ENCODE measurements at places on chromosomes 16 and 17.

- no peak for DNase-seq
Observed at GRCh38 chr17:49717371-49717861, 9.7 kb upstream of the SLC35B1 start.

DNA sequence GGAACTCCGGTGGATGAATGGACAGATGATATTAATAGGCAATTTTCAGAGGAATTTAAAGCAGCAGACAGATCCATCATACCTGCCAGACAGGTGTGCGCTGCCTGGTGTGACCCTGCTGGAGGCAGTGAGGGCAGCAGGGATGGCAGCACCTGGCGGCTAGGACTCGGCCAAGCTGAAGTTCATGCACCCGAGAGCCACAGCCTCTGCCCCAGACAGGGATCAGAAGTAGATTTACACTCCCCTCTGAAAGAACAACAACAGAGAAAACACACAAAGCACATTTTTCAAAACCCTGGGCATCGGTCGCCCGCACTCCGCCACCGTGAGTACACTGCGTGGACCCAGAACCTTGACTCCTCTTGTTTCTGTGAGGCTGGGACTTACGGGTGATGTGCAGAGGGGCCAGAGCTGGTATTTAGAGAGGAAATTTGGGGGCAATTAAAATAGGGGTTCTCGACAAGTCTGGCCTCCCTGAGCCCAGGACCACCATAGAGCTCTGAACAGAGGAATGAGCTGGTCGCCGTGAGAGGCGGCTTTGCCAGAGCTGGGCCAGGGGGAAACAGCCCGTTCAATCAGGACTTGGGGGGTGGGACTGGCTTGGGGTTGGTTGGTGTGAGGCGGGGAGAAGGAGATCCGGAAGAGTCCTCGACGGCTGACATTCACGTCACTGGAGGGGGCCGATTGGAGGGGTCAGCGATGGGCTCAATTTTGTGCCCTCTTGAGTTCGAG, 101.0 kb downstream of the METRNL start:
- DNase-seq: no peak

DNA sequence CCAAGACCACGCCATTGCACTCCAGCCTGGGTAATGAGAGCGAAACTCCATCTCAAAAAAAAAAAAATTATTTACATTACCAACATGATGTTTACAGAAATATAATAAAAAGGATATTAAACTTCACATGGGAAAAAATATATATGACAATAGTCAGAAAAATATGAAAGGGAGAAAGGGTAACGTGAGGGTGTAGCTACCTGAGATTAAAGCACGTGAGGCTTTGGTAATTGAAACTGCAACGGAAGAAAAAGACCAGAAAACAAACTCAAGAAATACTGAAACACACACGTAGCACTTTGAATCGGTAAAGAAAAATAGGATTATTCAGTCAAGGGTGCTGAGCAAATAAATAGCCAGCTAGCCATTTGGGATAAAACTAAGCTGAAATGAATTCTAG, 53.6 kb downstream of the CYTH1 start:
- no peak for DNase-seq

DNA sequence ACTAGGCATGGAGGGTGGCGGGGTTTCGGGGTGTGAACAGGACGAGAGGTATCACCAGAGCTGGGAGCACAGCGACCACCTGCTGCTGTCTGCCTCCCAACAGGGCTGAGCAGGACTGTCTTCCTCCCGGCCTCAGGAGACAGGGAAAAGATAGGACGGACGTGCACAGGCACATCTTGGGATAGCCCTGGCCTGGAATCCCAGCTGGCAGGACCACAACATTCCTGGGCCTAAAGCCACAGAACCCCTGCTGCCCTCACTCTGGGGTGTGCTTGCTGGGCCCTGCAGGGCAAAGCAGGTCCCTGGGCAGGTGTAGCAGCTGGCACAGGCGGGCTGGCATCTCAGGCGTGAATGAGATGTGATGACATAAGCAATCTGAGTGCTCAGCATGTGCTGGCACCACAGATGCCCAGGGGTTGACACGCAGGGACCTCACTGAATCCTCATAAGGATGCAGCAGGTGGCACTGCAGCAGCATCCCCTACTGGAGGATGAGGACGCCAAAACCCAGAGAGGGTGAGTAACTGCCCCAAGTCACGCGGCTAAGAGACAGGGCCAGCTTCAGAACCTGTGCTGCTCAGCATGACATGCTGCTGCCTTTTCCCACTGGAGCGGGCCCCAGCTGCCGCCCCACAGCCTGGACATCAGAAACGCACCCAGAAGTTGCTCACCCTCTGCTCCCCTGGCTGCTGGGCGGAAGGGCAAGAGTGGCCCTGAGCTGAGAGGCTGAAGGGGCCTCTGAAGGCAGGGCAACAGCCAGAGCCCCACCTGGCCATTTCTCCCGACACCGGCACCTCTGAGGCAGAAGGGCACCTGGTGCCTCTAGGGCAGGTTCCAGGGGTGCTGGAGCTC, 7.1 kb downstream of the CORO7 start:
- DNase-seq: no peak

- DNase-seq: no peak
Observed at GRCh38 chr16:12489357-12489990, 314.2 kb downstream of the CPPED1 start.

DNA sequence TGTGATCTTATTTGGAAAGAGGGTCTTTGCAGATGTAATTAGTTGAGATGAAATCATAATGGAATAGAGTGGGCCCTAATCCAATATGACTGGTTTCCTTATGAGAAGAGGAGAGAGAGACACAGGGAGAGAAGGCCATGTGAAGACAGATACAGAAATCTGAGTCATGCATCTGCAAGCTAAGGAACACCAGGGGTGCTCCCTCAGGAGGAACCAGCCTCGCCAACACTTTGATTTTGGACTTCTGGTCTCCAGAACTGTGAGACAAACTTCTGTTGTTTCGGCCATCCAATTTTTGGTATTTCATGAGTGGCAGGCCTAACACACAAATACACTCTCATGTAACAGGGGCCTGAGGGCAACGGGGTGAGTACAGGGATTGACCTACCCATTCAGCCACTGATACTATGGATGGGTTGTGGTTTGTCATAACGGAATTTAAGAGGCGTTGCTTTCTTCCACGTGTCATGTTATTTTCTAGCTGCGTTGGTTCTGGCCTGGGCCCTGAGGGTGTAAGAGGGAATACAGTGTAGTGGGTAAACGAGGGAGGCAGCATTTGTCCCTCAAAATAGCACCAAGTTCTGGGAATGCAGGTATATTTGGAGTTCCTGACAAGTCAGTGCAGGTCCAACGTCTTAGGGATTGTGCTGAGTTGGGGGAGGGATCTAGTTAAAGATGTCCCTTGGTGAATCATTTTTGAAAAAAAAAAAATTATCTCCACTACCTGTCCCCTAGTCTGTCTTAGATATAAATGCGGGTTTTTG, 17.7 kb downstream of the PLCG2 start:
- no peak for DNase-seq

DNA sequence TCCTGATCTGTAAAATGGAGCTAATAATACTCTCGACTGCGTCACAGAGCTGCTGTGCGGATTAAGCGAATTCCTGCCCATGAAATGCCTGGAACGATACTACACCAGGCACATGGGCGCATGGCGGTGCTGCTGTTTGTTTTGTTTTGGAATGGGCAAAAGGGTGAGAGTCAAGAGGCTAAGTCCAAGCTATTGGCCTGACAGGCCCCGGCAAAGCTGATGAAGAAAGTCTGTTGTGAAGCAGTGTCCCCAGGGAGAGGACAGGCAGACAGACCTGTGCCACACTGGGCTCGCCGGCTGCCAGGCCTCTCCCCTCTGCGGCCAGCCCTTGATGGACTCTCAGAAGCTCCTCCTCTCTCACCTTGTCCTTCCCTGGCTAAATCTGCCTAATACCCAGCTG, 31.3 kb upstream of the RASD1 start:
- no peak for DNase-seq

GRCh38 chr17:19645734-19646201, 2.8 kb upstream of the ALDH3A2 start:
- peak; percentile 55 for DNase-seq

- DNase-seq: no peak
Observed at GRCh38 chr16:12837291-12837690, 33.6 kb upstream of the CPPED1 start.

DNA sequence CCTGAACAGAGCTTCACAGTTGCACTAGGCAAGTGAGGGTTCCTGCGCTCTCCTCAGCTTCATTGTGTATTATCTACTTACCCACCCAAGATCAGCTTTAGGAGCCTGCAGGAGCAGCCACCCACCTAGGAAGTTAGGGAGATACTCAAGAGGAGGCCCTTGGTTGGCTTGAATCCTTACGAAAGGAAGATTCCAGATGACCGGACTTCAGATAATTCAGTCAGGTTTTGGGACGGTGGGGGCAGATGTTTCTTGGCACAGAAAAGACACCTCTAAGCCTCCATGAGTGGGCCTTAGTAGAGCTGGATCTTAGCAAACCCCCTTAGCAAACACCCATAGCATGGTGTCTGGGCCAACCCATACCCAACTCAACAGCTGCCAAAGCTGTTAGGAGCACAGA, 2.4 kb upstream of the CBFB start:
- no peak for DNase-seq

GRCh38 chr16:23499801-23500200, 10.5 kb downstream of the GGA2 start:
- no peak for DNase-seq

DNA sequence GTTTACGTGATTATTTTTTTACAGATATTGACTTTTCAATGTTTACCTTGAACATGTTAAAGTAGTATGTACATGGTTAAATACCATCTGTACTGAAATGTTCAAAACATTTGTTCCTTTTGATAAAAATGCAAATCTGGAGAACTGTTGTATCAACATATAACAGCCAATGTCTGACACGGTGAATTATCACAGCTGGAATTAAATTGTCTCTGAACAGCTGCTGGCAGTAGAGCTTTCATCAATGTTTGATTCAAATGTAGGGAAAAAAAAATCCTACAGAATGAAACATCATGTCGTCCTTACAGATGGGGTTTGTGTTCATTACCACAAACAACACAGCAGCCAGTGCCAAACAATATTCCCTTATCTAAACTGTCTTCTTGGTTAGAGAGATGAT, 79.9 kb downstream of the TOX3 start:
- DNase-seq: no peak

DNA sequence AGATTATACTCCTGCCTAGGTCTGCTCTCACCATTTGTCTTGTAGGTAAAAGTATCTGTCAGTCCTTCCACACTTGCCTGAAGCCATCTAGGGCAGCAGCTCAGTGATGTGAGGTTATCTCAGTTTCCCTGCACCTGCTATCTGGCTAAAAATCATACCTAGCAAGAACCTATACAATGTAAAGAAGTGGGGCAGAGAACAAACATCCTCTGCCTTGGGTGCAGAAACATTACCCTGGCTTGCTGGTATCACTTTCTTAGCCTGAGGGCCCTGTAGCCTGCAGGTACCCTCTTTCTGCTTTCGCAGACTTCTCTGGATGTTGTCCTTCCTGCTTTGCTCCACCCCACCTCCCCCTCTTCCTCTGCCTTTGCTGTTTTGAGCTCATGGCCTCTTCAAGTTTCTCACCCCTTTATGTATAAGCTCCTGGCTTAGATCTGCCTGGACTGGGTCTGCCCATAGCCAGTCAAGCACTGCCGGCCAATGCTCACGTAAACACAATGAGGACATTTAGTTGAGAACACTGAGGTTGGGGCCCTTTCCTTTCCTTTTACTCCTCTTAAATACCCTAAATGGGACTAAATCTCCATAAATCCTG, 8.7 kb upstream of the SDK2 start:
- DNase-seq: no peak

DNA sequence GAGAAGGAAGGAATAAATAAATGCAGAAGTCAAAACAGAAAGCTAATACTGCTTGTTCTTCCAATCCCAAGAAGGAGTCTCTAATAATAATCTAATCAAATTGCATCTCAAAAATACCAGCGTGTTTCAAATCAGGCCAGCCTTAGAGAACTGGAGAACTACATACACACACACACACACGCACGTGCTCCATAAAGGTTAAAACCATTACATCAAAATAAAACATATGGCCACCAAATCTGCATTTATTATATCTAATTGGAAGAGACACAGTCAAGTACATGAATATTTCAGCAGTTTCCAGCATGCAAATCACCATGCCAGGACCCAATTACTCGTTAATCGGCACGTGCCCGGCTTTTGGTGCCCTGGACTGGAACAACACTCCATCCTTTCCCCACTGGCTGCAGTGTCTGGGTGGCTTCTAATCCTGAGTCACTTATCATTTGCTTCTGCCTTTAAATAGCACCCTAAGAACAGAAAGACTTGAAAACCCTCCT, 20.4 kb upstream of the KDM8 start:
- no peak for DNase-seq

- no peak for DNase-seq
Observed at GRCh38 chr16:29011112-29011511, 26.3 kb downstream of the LAT start.

GRCh38 chr17:1697681-1698080, 12.5 kb downstream of the TLCD2 start:
- no peak for DNase-seq

GRCh38 chr16:88035292-88035691, 84.1 kb downstream of the BANP start:
- DNase-seq: no peak

GRCh38 chr17:66383333-66383732, 80.9 kb downstream of the PRKCA start:
- DNase-seq: no peak

DNA sequence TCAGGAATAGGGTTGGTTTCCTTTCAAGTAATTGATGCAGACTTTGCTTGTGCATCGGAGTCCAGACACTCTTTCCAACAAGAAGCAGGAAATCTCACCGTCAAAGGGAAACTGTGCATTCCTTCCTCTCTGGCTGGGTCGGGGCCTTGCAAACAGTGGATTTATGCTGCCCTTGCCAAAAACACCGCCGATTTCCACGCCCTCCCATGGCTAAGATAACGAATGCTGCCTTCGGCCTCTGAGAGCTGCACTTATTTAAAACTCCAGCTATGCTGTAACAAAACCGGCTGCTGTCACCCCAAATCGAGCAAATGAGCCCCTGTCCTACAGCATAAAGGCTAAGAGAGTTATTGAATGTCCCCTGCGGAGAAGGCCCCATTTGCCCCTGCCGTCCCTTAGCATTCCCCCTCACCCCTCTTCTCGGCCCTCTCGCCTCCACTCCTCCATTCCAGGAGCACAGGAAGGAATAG, 275.5 kb upstream of the IRX5 start:
- peak; percentile 58 for DNase-seq

DNA sequence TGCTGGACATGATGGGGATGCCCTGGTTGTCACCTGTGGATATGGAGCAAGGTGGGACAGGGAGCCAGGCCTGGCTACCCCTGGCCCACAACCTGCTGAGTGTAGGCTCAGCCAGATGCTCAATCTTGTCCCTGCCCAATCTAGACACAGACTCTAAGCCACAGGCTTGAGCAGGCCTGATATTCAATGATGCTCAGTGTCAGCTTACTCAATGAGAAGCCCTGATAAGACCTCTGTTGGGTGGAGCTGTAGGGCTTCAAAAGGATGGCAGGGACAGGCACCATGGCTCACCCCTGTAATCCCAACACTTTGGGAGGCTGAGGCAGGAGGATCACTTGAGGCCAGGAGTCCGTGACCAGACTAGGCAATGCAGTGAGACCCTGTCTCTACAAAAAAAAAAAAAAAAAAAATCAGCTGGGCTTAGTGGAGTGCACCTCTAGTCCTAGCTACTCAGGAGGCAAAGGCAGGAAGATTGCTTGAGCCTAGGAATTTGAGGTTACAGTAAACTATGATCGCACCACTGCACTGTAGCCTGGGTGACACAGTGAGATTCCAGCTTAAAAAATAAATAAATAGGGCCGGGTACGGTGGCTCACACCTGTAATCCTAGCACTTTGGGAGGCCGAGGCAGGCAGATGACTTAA, 3.4 kb downstream of the LCAT start:
- DNase-seq: no peak
